ENCODE measurements at places on chromosomes 13 and 19.

- DNase-seq: no peak
Observed at GRCh38 chr13:84739021-84739420, 856.7 kb upstream of the SLITRK1 start.

- DNase-seq: no peak
Observed at GRCh38 chr13:80751854-80752253, 410.9 kb upstream of the SPRY2 start.

GRCh38 chr13:50585674-50586413 is 257.6 kb downstream of the DLEU7 start:
- no peak for DNase-seq

DNA sequence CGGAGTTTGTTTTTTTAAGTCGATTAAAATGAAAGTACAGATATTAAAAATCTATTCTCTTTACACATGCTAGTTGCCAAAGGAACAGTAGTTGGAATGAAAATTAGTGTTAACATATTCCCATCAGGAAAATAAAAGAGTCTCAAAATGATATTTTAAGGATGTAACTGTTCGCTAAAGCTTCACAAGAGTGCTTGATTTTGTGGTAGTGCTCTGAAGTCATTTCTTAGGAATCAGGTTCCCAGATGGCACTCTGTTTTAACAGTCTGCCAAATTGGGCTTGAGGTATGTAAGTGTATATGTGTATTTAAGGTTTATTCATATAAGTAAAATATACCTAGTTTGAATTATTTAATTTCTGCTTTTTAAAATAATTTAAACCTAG is 128.8 kb downstream of the LMO7 start:
- DNase-seq: no peak

DNA sequence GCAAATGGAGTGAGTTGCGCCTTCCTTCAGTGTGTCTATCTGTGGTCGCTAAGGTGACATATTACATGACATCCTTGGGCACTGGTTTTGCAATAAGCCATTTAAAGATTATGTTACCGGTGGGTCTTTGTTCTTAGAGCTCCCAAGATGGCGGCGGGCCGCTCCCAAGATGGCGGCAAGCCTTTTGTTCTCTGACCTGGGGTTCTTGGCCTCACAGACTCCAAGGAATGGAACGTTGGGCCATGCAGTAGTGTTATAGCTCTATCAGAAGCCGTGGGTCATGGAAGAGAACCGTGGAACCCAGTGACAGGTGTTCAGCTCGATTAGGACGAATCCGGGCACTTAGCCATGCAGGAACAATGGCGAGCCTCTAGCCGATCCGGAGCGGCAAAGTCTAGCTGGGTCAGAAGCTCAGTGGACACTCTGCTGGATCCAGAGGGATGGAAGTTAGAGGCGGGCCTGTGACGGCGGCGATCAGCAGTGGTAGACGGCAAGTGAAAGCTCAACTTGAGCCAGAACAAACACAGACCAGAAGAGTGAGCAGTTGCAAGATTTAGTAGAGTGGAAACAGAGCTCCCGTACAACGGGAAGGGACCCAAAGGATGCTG is 188.6 kb downstream of the TEX29 start:
- no peak for DNase-seq

DNA sequence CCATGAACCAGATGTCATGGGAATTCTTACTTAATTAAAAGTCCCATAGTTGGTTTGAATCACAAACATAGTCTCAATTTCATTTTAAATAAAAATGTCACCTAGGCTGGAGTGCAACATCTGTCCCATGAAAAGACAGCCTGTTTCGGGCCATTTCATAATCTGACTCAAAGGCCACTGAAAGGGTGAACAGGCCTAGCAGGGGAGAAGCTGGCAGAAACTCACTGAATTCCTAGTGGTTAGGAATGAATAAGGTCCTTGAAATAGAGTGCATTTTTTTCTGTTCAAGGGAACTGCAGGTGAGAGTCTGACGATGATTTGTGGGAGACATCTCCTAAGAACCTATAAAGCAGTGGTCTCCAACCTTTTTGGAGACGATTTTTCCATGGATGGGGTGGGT is 44.0 kb upstream of the PCCA start:
- no peak for DNase-seq

DNA sequence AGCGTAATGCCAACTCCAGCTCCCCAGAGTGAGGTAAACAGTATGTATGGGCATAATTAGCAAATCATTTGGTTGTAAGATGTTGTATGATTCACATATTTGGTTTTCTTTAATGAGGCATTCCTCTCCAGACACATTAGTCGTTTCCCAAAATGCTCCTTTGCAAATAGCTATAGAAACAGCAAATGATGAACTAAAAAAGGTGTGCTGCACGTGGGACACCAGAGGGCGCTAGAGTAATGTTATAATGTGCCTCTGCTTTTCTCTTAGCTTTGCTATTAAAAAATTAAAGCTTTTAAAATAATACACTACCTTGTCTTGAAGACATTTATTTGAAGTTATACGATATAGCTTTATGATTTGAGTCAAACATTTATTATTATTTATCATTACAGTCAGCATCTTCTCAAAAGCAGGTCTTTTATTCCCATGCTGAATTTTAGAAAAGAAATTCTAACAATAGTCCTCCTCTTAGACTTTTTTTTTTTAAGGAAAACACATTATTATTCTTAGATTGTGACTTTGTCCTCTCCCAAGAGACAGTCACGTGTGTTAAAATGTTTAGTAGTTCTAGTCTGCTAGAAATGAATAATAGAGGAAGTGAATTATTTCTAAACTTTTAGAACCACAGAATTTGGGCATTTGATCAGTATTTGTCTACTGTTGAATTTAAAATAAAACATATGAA is 121.6 kb upstream of the FRY start:
- DNase-seq: peak; percentile 24

DNA sequence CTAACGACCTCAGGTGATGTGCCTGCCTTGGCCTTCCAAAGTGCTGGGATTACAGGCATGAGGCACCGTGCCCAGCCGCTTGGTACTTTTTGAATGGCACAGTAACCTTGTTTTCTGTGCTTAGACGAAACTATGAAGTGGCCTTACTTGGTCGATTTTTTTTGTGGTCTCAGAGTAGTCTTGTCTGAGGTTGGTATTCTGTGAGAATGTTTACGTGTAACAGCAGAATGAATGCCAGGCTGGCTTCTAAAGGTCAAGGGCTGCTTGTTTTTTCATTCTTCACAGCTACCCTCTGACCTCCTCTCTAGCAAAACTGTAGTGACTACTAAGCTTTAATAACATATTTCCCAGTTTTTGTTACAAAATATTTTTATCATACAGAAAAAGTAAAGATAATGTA is 313.3 kb downstream of the GPC6 start:
- no peak for DNase-seq

GRCh38 chr13:90104764-90105163 is 1242.7 kb upstream of the MIR17HG start:
- no peak for DNase-seq

GRCh38 chr19:51809787-51810186 is 14.8 kb downstream of the FPR3 start:
- DNase-seq: no peak

Data from anterior cingulate cortex (tissue), 58 donors.